ENCODE measurements at places on chromosomes 6 and 20. TPM values are rescaled to one million over a fixed set of nuclear protein-coding genes. Genes with fewer than 3 reads are reported as not detected.

Gene UST
- total RNA-seq: 4.6 TPM

Gene MED23
- total RNA-seq: 5.9 TPM

Gene OR2B6
- not detected for total RNA-seq

Gene TBCC
- total RNA-seq: 18.4 TPM

Gene PLG
- not detected for total RNA-seq

Gene ZNF831
- total RNA-seq: not detected

Gene IL17A
- not detected for total RNA-seq

Gene GGT7
- 5.7 TPM for total RNA-seq

Gene PNRC1
- total RNA-seq: 26.8 TPM

Gene CUL7
- total RNA-seq: 7.6 TPM

Gene AVP
- total RNA-seq: not detected

Gene BHLHE23
- total RNA-seq: not detected

Gene SMOC2
- 0.03 TPM for total RNA-seq

Gene MYCT1
- total RNA-seq: 0.05 TPM

Gene MCCD1
- total RNA-seq: not detected

Gene SCUBE3
- 0.05 TPM for total RNA-seq

Gene LRFN2
- total RNA-seq: not detected

Gene EPB41L1
- 78.7 TPM for total RNA-seq

Gene CCN6
- not detected for total RNA-seq

Gene GSTA2
- not detected for total RNA-seq

Gene TMEM200A
- total RNA-seq: 0.05 TPM

Gene LRRC1
- 6.1 TPM for total RNA-seq

Gene PPP1R16B
- total RNA-seq: 0.15 TPM

Gene EIF6
- total RNA-seq: 432 TPM

Gene ARFRP1
- total RNA-seq: 43.0 TPM

Gene HLA-DRA
- not detected for total RNA-seq

Gene PHACTR1
- total RNA-seq: 0.11 TPM

Gene PCK1
- 0.14 TPM for total RNA-seq

Gene HLA-DMB
- 1.7 TPM for total RNA-seq

Gene SRMS
- 0.25 TPM for total RNA-seq

Gene HAO1
- total RNA-seq: not detected

Gene HCRTR2
- not detected for total RNA-seq

Gene BNIP5
- total RNA-seq: 0.02 TPM

Gene HLA-DQA1
- not detected for total RNA-seq

Gene TRIM40
- not detected for total RNA-seq

Gene MOG
- not detected for total RNA-seq

Gene NELFCD
- total RNA-seq: 46.0 TPM

Gene NAPB
- total RNA-seq: 2.6 TPM

Gene DYNLT2
- total RNA-seq: 0.49 TPM

Gene OR12D3
- total RNA-seq: not detected

Gene ATP6V1G2
- 0.93 TPM for total RNA-seq

Gene RIPPLY2
- total RNA-seq: 0.49 TPM

Gene UBE2C
- total RNA-seq: 229 TPM
